ENCODE measurements at places on chromosomes 4 and X.

- DNase-seq, result no peak
Observed at GRCh38 chrX:154715825-154716224, 35.1 kb downstream of the GAB3 start.

DNA sequence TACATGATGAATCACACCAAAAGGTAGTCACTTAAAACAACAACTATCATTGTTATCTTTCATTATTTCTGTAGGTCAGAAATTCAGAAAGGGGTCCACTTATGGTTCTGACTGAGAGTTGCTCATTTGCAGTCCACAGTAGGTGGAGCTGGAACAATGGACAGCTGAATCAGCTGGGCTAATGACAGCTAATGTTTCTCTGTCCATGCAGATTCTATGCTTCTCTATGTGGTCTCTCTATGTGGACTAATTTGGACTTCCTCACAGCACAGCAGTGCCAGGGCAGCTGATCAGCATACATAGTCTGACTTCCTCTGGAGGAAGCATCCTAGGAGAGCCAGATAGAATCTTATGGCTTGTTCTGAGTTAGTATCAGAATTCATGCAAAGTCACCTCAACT, 131.7 kb upstream of the INTU start:
- DNase-seq, result no peak

DNA sequence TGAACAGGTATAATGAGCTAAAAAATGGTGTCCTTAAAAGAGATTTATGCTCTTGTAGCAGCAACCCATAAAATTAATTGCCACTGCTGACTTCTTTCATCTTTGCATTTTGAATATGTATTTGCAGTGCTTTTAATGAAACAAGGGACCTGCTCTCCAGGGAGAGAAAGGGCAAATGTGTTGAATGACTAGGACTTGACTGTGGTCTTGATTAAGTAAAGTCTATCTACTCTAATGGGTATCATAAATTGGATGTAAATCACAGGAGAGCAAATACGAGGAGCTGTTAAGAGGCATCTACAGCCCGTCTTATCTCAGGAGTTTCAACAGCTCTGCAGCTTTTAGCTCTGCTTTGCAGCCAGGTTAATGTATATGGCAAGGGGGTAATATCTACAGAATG, 216.4 kb downstream of the PALLD start:
- DNase-seq, result no peak

GRCh38 chrX:41781500-41781899, 57.5 kb downstream of the GPR82 start:
- DNase-seq, result no peak

- no peak for DNase-seq
Observed at GRCh38 chr4:3708103-3708510, 58.1 kb upstream of the ADRA2C start.
